IMR-90 (cell line): ENCODE measurements at places on chromosomes 7 and 10.
A peak's percentile ranks its signal among the peaks of the same experiment; 100 is the strongest.

- DNase-seq, result no peak
Measured at GRCh38 chr10:20776384-20777118, 120.6 kb downstream of the NEBL start.

- DNase-seq, result no peak
Measured at GRCh38 chr7:76222839-76223238, 21.1 kb downstream of the SRRM3 start.

- DNase-seq, result no peak
Measured at GRCh38 chr7:140546947-140547346, 67.6 kb upstream of the MKRN1 start.

DNA sequence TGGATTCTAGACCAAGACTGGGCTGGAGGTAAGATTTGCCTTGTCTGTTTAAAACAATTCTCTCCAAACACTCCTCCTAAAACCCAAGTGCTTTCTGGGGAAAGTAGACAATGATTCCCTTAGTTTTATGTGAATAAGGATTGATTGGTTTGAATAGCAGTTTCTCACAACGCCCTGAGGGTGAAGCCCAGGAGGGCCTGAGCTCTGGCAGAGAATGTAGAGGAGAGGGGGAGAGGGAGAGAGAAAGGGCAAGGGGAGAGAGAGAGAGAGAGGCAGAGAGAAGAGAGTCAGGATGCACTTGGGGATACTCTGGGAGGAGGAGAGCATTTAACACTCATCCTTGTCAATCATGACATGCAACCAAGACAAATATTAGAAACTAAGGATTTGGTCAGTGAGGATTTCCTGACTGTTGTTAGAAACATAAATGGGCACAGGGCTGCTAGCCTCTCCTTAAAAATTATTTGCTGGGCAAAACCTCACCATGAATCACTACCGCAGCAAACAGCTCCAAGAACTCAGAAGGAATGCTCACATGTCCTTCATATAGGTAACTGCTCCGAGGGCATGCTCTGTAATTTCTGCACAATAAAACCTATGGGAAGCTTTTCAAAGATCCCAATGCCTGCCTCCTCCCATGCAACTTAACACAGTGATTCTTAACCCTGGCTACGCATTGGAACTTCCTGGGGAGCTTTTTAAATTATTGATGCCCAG lies 55.2 kb upstream of the RAPGEF5 start:
- no peak for DNase-seq

- peak; percentile 94 for DNase-seq
Measured at GRCh38 chr10:103504181-103504783, 10.8 kb downstream of the NEURL1 start.

DNA sequence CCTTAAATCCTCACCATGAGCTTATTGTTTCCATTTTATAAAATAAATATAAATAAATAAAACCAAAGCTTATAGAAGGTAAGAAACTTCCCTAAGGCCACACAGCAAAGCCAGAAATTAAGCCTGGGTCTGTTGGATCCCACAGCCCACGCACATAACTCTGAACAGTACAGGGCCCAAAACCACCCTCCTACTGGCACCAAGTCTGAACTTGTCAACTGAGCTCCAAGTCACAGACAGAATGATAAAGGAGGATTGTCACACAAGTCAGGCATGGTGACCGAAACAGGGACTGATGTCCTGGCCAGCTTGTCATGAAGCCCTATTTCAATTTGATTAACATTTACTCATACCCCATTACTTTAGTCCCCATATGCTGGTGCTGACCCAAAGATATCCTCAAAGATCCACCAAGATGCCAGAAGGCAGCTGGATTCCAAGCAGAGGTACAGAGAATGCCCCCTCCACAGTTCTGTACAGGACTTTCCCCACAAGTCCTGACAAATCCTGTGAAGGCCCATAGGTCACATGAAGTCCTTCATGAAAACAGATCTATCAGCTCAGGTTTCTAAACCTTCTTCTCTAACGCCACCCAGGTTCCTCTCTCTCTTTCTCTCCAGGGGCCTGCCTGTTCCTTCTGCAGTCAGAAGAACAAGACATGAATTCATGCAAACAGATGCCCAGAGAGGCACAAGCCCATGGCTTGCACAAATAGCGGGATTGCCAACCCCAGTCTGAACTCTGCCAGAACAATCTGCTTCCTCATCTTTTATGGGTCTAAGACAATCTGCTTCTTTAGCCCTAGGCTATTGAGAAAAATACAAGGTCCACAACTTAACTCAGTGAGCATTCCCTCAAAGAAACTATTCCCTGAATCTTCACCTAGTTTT lies 60.9 kb downstream of the GLI3 start:
- DNase-seq, result no peak

DNA sequence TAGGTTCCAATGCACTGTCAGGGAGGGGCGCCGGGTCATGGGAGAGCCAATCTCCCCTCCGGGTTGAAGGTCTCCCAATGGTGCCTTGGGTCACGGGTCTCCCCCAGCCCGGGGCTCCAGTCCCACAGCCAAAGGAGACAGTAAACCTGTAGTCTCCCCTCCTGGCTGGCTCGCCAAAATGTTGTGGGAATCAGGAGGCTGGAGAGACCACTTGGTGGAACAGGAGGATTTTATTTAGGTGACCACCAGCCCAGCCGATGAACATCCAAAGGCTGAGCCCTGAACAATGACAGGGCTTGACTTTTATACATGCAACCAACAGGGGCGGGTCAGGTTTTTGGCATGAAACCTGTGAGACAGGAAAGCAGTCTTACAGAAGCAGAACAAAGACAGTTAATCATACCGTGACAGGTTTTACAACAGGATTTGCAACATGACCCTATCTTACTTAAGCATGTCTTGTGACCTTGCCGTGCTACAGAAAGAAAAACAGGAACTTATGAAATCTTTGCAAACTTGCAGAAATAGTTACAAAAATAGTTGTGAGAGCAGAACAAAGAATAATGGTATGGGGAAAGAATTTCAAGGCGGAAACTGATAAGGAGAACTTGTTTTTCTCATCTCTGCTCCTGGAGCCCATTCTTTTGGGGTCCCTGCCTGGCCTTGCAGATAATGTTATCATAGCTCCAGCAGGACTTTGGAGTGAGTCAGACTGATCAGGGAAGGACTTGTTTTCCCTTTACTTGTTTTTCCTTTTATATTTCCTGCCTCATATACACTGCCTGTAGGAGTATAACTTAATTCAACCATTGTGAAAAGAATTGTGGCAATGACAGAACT lies 7.1 kb downstream of the ERV3-1 start:
- DNase-seq, result peak; percentile 53

GRCh38 chr10:46530249-46531186 lies 25.9 kb downstream of the GPRIN2 start:
- DNase-seq, result peak; percentile 87

GRCh38 chr7:38367301-38367890 lies 94.0 kb upstream of the TARP start:
- no peak for DNase-seq

DNA sequence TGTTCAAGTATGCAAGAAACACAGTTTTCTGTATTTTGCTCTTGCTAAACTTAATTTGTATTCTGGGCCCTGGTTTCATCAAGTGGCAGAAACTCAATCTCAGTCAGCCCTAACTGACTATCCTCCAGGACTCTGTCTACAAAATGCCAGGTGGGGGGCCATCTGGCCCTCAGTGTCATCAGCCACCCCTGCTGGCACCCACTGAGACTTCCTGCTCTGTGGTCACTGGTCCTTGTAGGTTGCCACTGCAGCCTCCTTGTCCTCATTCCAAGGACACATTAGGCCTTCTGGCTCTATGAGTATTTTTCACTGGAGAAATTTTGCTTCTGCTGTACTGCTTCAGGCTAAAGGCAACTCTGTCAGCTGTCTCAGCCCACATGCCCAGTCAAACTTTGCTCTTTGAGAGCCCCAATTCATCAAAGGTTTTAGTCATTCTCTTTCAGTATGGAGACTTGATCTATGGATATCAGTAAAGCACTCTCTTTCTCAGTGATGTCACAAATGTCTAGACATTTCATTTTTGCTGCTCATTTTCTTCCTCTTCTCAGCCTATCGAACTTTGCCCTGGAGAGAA lies 163.6 kb downstream of the KCND2 start:
- DNase-seq, result no peak

GRCh38 chr10:21175797-21176196 lies 278.7 kb upstream of the NEBL start:
- no peak for DNase-seq

GRCh38 chr10:117413928-117414618 lies 38.8 kb upstream of the PDZD8 start:
- no peak for DNase-seq

DNA sequence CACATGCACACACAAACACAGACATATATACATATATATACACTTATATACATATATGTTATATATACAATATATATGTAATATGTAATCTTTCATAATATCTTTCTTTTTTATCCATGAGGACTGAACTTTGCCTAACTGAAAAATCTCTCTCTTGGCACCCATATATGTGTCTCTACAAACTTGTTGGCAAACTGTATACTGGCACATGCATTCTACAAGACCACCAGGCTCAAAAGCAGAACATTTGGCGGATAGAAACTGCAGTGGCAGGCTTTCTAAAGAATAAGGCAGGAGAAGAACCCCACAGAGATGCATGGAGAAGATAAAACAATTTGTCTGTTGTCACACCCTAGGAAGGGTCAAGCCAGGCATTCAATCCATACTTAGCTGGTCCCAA lies 165.3 kb downstream of the NRG3 start:
- DNase-seq, result no peak

DNA sequence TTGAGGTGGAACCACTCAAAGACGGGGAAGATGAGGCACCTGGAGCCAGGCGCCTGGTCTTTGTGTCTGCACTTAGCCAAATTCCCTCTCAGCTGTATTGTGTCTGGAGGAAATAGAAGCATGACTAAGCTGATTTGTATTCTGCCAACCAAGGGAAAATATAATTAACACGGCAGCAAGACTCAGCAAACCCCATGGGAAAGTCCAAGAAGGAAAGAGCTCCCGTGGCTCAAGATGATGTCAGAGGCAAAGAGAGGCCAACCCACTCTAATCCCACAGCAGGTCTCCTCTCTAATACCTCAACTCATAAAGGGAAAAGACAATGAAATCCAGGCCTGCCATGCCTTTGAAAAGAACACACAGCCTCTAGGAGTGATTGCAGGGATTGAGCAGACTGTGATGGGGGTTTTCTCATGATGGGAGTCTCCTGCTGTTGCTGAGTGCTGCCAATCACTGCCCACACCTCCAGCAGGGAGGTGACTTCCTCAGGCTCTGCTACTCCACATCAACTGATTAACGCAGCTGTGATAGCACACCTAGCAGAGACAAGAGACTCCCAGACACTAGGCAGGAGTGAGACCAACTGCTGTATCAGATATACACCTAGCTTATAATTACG lies 255.5 kb upstream of the C7orf33 start:
- no peak for DNase-seq

GRCh38 chr10:90885176-90885575 lies 13.4 kb downstream of the RPP30 start:
- peak; percentile 85 for DNase-seq

DNA sequence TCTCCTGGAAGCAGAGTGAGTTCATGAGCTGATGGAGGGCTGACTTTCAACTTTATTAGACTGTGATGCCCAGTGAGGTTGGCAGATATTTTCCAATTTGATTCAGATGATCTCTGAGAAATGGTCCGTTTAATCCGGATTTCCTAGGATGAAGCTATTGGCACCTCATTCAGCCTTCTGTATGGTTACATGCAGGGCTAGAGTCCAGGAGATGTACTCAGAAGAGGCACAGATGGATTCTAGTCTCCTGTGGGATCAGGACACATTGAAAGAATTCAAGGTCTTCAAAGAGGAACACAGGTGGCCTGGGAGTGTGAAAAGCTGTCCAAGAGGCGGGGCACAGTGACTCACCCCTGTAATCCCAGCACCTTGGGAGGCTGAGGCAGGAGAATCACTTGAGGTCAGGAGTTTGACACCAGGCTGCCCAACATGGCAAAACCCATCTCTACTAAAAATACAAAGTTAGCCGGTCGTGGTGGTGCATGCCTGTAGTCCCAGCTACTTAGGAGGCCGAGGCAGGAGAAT lies 23.0 kb upstream of the RHEB start:
- DNase-seq, result no peak

DNA sequence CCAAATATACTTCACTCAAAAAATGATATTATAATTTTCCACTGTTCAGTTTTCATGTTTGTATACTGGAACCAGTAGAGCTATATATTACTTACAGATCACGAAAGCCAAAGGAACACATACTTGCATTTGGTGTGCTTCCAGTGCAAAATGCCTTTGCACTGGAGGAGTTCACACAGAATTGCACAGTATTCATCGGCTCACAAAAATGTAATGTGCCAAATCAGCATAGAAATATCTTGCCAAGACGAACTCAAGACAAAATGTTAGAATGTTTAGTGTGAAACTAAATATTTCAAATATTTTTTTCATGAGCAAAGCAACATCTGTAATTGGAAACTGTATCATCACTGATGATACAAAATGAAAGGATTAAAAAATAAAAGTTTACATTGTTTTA lies 646.2 kb upstream of the SEMA3D start:
- peak; percentile 11 for DNase-seq

DNA sequence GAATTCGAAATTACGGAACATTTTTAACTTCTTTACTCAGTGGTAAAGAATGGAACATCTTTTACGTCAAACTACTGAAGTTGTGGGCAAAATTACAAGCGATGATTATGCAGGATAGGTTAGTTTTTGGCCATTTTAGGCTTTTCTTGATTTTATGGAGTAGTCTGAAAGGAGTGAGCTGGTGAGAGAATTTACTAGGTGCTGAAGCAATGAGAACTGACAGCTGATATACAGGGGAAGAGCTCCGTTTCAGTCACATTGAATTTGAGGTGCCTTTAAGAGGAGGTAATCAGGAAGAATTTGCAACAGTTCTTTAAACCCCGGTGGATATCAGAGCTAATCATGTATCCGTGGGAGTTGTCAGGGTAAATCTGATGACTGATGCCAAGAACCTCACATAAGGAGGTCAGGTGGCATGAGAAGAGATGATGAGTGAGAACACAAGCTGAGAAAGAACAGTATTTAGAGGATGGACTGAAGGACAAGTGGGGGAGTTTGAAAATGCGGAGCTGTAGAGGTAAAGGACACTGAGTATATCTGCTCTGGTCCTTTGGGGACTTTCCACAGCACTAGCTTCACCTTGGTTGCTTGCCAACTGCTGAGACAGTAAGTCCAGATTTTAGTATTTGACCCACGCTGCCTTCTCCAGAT lies 104.3 kb downstream of the AHR start:
- DNase-seq, result no peak

GRCh38 chr10:17033529-17034260 lies 95.9 kb downstream of the CUBN start:
- DNase-seq, result peak; percentile 72

GRCh38 chr7:26760501-26760900 lies 103.9 kb downstream of the SKAP2 start:
- DNase-seq, result no peak

GRCh38 chr7:90119178-90119971 lies 34.9 kb upstream of the STEAP1 start:
- DNase-seq, result peak; percentile 1

DNA sequence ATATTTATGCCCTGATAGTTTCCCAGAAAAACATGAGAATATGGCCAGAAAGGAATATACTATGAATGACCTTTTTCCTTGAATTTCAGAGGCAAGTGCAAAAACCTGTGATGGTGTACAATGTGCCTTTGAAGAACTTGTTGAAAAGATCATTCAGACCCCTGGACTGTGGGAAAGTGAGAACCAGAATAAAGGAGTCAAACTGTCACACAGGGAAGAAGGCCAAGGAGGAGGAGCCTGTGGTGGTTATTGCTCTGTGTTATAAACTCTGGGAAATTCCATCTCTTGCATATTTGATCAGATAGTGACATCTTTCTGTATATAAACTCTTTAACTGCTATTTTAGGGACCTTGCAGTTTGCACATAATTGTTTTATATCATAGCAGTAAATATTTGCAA lies 33.7 kb downstream of the RAB18 start:
- DNase-seq, result peak; percentile 12
